Naive thymus-derived CD8-positive, alpha-beta T cell (primary cell): ENCODE measurements at places on chromosomes 6 and 20.
A peak's percentile ranks its signal among the peaks of the same experiment; 100 is the strongest.

DNA sequence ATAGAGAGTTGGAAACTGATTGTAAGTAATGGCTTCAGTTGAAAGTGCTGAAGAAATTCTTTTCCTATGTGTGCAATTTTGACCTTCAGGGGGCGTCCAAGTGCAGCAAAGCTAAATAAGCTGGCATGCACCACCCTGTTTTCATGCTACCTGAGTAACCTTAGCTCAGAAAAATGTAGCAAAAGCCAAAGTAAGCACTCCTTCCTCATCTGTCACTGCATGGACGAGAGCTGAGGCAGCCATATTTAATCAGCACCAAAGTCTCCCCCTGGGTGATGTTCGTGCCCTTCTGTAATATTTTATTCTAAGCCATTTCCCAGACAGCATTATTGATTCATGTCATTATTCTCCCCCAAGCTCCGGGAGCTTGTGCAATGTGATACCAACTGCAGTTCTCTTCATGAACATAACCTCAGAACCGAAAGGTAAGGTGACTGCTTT lies 123.1 kb downstream of the RPS12 start:
- DNase-seq, result no peak

GRCh38 chr20:42532831-42533230 lies 656.9 kb downstream of the PTPRT start:
- no peak for DNase-seq

- DNase-seq, result no peak
These were observed 504.0 kb upstream of the ARID1B start for GRCh38 chr6:156273065-156273711.

- DNase-seq, result peak; percentile 5
These were observed at the start of gene SNAP25 for GRCh38 chr20:10218536-10219451. Gene SNAP25 (plus strand): TSS chr20:10218830. CDS start chr20:10275492, 56,662 bp downstream.

DNA sequence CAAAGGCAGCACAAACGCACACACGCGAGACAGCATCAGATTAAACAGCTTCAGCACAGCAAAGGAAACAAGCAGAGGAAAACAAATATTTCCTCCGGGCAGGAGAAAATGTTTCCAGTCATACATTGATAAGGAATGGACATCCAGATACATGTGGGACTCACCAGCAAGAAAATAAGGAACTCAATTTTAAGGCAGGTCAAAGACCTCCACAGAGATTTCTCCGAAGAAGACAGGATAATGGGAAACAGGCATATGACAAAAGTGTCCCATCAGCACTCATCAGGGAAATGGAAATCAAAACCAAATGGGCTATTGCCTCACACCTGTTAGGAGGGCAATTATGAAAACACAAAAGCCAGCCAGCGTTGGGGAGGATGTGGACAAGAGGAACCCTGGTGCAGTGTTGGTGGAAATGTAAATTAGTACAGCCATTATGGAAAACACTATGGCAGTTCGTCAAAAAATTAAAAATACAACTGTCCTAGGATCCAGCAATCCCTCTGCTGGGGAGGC lies 9.7 kb upstream of the SLCO4A1 start:
- DNase-seq, result no peak
